ENCODE measurements at places on chromosomes 16 and 17.

GRCh38 chr17:82908543-82909160 lies 68.8 kb upstream of the ZNF750 start:
- no peak for DNase-seq

- DNase-seq: no peak
Measured at GRCh38 chr17:56011406-56012131, 141.7 kb upstream of the ANKFN1 start.

DNA sequence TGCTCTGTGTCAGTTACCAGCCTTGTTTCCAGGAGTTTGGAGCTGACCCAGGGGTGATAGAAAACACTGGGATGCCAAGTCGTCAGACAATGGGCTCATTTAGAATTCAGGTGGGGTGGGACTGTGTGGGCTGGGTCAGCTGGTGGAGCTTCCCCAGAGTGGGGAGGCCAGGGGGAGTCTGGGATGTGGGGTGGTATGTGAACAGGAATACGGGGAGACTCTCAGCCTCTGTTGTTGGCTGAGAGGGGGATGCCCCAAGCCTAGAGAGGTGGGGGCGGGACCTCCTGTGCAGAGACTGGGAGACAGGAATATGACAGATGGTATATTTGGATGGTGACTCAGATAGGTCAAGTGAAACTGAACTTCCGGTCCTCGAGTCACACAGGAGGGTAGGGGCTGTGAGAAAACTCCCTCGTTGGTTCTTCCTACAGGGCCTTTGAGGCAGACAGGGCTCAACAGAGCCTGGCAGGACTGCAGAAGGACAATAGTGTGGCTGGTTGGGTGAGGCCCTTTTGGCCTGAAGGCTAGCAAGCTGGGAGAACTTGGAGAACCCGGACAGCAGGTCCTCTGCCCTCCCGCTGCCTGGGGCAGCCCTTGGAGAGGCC lies 23.7 kb downstream of the CDH1 start:
- peak; percentile 31 for DNase-seq

DNA sequence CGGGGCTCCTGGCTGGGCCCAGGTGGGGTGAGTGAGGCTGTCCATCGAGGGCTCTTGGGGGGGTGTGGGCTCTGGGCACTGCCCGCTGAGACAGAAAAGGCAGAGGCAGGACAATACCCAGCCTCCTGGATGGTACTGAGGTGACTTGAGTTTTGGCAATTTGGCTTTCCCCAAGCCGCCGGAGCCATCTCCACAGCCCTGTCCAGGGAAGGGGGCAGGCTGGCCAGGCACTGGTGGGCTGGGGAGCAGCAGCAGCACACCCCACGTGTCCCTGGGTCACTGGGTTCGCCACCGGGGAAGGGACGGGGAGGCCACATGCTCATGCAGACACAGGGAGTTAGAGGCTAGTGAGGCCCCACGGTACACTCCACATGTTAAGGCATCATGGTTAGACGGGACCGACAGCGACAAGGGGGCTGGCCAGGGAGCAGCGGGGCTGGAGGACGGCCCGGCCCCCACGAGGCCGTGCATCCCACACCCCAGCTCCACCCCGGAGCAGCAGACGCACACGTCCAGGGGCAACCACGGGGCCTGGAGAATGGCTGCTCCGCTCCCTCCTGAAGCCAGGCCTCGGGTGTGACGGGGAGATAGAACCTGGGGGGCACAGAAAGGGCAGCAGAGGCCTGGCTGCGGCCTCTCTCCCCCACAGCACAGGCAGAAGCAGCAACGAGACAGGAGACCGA lies 3.0 kb downstream of the ARHGDIA start:
- no peak for DNase-seq

DNA sequence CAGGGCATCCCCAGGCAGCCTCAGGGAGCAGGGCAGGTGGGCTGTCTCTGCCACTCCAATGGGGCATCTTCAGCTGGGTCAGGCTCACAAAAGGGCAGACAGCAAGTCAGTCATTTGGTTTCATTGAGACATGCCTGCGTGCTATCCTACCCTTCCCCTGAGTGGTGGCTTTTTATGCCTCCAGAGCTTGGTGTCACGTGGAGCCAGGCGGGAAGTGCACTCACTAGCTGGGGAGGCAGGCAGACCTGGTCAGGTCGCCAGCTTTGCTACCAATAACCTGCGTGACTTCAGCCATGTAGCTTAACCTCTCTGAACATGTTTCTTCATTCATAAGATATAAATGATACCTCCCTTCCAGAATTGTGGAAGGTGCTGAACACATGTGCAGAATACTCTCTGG lies 415.0 kb downstream of the SOX9 start:
- no peak for DNase-seq

GRCh38 chr16:86854626-86855294 lies 276.4 kb downstream of the FOXL1 start:
- no peak for DNase-seq

- DNase-seq: peak; percentile 51
Measured at GRCh38 chr16:23803591-23804123, 32.1 kb upstream of the PRKCB start.

GRCh38 chr16:72785171-72785570 lies 262.8 kb downstream of the ZFHX3 start:
- DNase-seq: no peak
